ENCODE measurements at places on chromosomes 3 and 15. TPM values are rescaled to one million over a fixed set of nuclear protein-coding genes. Genes with fewer than 3 reads are reported as not detected.

DNA sequence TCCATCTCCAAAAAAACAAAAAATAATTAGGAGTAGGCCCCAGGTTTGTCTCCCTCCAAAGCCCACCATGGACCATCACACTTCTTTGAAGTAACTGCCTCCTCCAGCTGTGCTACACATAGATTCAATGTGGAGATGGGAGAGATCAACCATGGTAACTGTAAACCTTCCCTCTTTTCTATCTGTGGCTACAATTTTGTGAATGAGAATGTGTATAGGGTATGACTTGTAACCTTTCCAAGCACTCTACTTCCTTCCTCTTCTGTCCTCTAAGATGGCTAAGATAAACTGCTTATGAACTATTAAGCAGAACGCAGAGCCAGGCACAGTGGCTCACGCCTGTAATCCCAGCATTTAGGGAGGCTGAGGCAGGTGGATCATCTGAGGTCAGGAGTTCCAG lies 55.5 kb upstream of the ATP11B start:
- no peak for DNase-seq
- no peaks in the 10 kb centered on the region for H3K36me3 ChIP-seq
- H3K4me3 ChIP-seq = no peak overlapping the region
- peaks cover 23% of the 10 kb centered on the region for H3K27me3 ChIP-seq
- no peaks in the 10 kb centered on the region for H3K4me1 ChIP-seq
- no peak overlapping the region for H3K27ac ChIP-seq

GRCh38 chr3:62631488-62631887 lies 243.7 kb downstream of the CADPS start:
- no peak for DNase-seq
- peaks cover 2% of the 10 kb centered on the region for H3K27me3 ChIP-seq
- H3K4me1 ChIP-seq = no peaks in the 10 kb centered on the region
- H3K36me3 ChIP-seq = no peaks in the 10 kb centered on the region

DNA sequence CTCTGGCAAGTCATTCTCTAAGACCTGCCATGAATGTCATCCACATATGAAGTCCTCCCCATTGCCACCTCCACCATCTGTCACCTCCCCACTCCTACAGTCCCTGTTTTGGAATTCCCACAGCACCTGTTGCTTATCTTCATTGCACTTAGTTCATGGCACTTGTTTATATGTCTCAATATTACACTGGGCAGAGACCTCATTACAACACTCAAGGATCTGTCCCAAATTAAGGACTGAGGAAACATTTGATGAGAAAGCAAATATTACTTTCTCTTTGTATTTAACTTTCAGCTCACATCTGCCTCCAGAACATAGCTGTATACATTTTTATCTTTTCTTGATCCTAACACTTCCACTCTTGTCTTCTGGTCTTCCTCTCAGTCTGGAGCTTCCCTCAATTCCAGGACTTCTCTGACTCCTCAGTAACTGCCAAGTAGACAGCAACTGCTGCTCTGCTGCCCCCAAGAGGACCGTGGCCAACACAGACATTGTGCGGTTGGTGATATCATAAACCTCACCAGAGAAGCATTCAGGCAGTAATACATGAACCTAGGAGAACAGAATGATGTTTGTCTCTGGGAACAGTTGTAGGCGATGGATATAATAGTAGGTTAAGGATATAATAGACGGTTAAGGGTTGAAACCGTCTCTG lies 45.0 kb upstream of the FGF12 start:
- H3K27me3 ChIP-seq = no peaks in the 10 kb centered on the region
- DNase-seq = no peak
- no peak overlapping the region for H3K27ac ChIP-seq
- no peak overlapping the region for H3K4me3 ChIP-seq

SLCO2A1 gene
- not detected for total RNA-seq

GRCh38 chr3:5011555-5012256 lies 32.5 kb downstream of the BHLHE40 start:
- H3K4me3 ChIP-seq = no peak overlapping the region
- peaks cover 2% of the 10 kb centered on the region for H3K27me3 ChIP-seq
- peaks cover 3% of the 10 kb centered on the region for H3K36me3 ChIP-seq
- peak overlapping the region; percentile 58 for H3K27ac ChIP-seq

USP50 gene
- not detected for total RNA-seq

- no peaks in the 10 kb centered on the region for H3K36me3 ChIP-seq
- H3K27ac ChIP-seq = no peak overlapping the region
- no peaks in the 10 kb centered on the region for H3K4me1 ChIP-seq
- DNase-seq = no peak
- no peak overlapping the region for H3K4me3 ChIP-seq
- H3K27me3 ChIP-seq = peaks cover 3% of the 10 kb centered on the region
Measured at GRCh38 chr3:138899351-138899991, 47.5 kb downstream of the FOXL2 start.

GRCh38 chr3:32888739-32889138 lies 62.7 kb upstream of the CCR4 start:
- no peak overlapping the region for H3K27ac ChIP-seq
- no peaks in the 10 kb centered on the region for H3K36me3 ChIP-seq
- peaks cover 38% of the 10 kb centered on the region for H3K27me3 ChIP-seq
- DNase-seq = no peak
- no peak overlapping the region for H3K4me3 ChIP-seq

- no peak for DNase-seq
- no peak overlapping the region for H3K4me3 ChIP-seq
- H3K27ac ChIP-seq = no peak overlapping the region
Measured at GRCh38 chr15:62593681-62594399, 428.8 kb upstream of the C2CD4B start.

DNA sequence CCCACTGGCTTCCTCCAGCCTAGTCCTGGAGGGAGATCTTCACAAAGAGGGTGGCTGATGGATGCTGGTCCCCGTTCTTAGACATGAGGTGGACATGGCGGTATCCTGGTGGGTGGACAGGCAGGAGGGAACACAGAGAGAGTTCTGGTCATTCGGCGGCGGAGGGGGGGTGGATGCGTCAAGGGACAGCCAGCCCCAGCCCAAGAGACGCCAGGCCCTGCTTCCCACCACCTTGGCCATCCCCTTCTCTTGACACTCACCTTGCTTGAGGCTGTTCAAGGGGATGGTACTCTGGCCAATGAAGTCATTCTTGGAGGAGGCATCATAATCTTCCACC lies 17.1 kb downstream of the VILL start:
- H3K27me3 ChIP-seq = no peaks in the 10 kb centered on the region
- no peak overlapping the region for H3K4me3 ChIP-seq
- no peak for DNase-seq

DNA sequence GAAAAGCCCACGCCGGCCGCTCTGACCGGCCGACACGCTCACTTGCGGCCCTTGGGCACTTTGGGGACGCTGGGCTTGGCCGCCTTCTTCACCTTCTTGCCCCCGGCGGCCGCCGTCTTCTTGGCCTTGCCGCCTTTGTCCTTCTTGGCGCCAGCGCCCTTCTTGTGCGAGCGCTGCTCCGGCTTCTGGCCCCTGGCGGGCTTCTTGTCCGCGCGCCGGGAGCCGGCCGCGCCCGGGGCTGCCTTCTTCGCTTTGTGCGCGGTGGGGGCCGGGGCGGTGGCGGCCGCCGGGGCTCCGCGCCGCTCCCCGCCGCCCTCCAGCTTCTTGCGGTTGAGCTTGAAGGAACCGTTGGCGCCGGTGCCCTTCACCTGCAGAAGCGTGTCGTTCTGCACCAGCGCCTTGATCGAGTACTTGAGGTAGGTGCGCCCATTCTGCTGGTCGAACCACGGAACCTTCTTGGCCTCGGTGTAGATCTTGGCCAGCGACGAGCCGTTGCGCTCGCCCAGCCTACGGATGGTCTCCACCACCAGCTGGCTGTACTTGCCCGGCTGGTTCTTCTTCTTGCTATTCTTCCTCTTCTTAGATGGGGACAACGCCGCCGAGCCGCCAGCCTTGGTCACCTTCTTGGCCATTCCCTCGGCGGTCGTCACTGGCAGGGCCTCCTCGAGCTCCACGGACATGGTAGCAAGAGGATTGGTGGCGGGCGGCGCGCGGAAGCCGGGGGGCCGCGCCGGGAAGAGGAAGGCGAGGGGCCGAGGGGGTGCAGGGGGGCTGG lies 36.7 kb downstream of the HMCES start:
- peaks cover 11% of the 10 kb centered on the region for H3K36me3 ChIP-seq
- peak overlapping the region; percentile 91 for H3K27ac ChIP-seq
- H3K27me3 ChIP-seq = no peaks in the 10 kb centered on the region
- peak overlapping the region; percentile 83 for H3K4me3 ChIP-seq
- peak; percentile 45 for DNase-seq

CASR gene
- 0.06 TPM for total RNA-seq

DNA sequence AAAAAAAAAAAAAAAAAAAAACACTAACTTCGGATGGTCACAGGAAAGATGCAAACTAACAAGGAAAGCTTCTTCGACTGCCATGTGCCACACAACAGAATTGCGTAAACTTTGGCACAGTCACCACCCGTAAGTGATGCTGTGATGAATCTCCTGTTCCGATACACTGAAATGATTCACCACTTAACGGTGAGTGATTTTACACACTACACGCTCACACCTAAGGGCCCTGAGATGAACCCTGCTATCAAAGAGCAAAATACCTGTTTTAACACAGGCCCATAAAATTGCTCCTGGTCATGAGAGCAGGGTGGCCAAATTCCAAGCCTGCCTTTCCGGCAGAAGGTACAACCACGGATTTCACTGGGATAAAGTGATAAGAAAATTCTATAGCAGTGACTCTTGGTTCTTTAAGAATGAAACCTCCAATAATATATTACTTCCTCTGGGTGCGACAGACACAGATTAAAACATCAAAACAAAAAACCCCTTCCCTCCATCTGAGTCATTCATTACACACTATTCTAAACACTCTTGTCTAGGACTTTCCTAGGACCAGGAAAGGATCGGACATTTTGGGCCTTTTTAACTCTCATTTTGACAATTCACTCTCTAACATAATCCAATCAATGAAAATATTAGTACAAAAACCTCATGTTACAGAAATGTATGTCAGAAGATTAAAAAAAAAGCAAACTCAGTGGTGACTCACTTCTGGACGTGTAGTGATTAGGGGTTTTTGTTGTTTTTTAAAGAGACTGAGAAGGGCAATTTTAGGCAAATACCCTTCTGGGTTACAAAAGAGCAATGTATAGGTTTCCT lies 28.3 kb downstream of the LRIG1 start:
- peak overlapping the region; percentile 89 for H3K27ac ChIP-seq
- H3K4me1 ChIP-seq = peaks cover 57% of the 10 kb centered on the region
- H3K27me3 ChIP-seq = no peaks in the 10 kb centered on the region
- H3K4me3 ChIP-seq = peak overlapping the region; percentile 56

DNA sequence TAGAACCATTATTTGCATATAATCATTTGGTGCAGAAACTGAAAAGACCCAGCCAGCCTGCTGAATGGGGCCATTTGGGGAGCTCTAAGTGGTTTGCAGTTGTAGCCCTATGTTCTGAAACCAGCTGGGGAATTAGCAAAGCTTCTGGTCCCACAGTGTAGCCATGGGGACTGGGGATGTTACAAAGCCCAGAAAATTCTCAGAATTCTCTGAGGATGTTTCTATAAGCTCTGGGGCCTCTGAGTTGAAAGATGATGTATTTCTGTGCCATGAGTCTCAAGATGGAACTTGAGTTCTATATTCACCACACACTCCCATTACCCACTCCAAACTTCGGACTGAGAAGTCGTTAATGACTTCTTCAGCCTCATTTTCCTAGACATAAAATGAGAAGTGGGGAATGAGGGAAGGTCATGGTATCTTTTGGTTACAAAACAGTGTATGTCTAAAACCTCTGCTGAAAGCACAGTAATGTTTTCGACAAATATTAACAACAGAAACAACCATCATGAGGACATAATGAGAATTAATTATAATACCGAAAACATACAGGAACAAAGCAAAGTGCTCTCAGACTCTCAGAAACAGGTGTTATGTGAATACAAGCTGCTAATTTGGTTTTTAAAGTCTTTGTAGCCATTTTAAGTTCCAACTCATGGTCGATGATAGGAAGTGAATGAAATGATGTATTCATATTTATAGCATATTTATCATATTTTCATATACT lies 89.4 kb downstream of the RFTN1 start:
- H3K4me3 ChIP-seq = no peak overlapping the region
- DNase-seq = no peak
- H3K4me1 ChIP-seq = peaks cover 2% of the 10 kb centered on the region
- H3K36me3 ChIP-seq = peaks cover 30% of the 10 kb centered on the region
- H3K27me3 ChIP-seq = no peaks in the 10 kb centered on the region

- H3K27me3 ChIP-seq = no peaks in the 10 kb centered on the region
- H3K4me1 ChIP-seq = no peaks in the 10 kb centered on the region
- no peak overlapping the region for H3K4me3 ChIP-seq
- no peaks in the 10 kb centered on the region for H3K36me3 ChIP-seq
- DNase-seq = no peak
Measured at GRCh38 chr3:76203578-76203977, 418.2 kb upstream of the ZNF717 start.

TLNRD1 gene
- 28.6 TPM for total RNA-seq

DNA sequence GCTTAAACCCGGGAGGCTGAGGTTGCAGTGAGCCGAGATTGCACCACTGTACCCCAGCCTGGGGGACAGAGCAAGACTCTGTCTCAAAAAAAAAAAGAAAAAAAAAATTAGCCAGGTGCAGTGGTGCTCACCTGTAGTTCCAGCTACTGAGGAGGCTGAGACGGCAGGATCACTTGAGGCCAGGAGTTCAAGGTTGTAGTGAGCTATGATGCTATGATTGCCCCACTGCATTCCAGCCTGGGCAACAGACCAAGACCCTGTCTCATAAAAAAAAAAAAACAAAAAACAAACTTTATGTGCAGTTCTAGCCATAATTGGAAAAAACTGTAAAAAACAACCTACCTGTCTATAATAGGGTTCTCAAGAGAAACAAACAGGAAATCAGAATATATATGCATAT lies 39.9 kb upstream of the IGF2BP2 start:
- H3K27ac ChIP-seq = no peak overlapping the region
- DNase-seq = no peak
- peaks cover 17% of the 10 kb centered on the region for H3K27me3 ChIP-seq
- H3K4me1 ChIP-seq = no peaks in the 10 kb centered on the region

- peaks cover 53% of the 10 kb centered on the region for H3K27me3 ChIP-seq
- H3K27ac ChIP-seq = no peak overlapping the region
- no peaks in the 10 kb centered on the region for H3K36me3 ChIP-seq
- H3K4me1 ChIP-seq = peaks cover 35% of the 10 kb centered on the region
- no peak overlapping the region for H3K4me3 ChIP-seq
Measured at GRCh38 chr15:40932156-40932555, 3.0 kb downstream of the DLL4 start.

DNA sequence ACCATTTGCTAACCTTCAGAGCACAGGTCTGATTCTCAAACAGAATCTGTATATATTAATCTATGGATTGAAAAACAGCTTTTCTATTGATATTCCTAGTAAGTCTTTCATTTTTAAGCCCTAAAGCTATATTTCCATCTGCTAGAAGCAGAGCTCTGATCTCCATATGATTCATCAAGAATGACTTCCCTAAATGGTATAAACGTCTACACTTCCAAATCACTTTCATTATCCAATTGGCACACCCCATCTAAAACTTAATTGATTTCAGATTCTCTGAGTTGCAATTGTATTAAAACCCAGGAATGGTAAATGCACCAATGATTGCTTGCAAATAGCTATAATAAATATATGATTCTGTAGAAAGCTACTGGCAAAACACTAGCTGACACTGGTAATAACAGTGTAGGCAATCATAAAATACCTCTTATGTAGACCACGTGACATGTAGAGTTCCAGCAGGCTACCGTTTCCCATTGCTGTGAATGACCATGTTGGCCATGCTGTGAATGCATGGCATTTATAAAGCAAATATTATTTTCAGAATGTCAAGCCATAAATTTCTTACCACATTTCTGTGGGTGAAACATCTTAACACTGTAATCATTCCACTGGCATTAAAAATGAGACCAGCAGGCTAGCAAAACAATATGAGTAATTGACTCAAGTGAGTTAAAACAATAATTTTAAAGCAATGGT lies 226.0 kb downstream of the ZMAT3 start:
- no peak overlapping the region for H3K4me3 ChIP-seq
- H3K27ac ChIP-seq = no peak overlapping the region
- H3K4me1 ChIP-seq = no peaks in the 10 kb centered on the region
- H3K36me3 ChIP-seq = no peaks in the 10 kb centered on the region
- no peaks in the 10 kb centered on the region for H3K27me3 ChIP-seq
